Mucosa of gallbladder (tissue), 1 donor: ENCODE measurements at places on chromosomes 11 and 22. TPM values are rescaled to one million over a fixed set of nuclear protein-coding genes. Genes with fewer than 3 reads are reported as not detected.

Gene OSBP2
- 10.4 TPM for total RNA-seq

Gene C11orf87
- total RNA-seq, result not detected

Gene FXYD2
- 1,539 TPM for total RNA-seq

Gene GANAB
- 266 TPM for total RNA-seq

Gene OR4C15
- not detected for total RNA-seq
